ENCODE measurements at places on chromosomes 2 and 18. TPM values are rescaled to one million over a fixed set of nuclear protein-coding genes. Genes with fewer than 3 reads are reported as not detected.

The FASTKD1 gene
- 23.1 TPM for total RNA-seq

The IL1F10 gene
- not detected for total RNA-seq

The NT5DC4 gene
- total RNA-seq, result not detected

The WNT6 gene
- total RNA-seq, result not detected

The SP140 gene
- total RNA-seq, result not detected

The SERPINB13 gene
- total RNA-seq, result not detected

The DUSP28 gene
- total RNA-seq, result 1.8 TPM

The VWC2L gene
- not detected for total RNA-seq

The YIPF4 gene
- total RNA-seq, result 15.6 TPM

The RNASEH1 gene
- 29.9 TPM for total RNA-seq

The AMER3 gene
- total RNA-seq, result not detected

The PRKAG3 gene
- not detected for total RNA-seq

The YES1 gene
- total RNA-seq, result 208 TPM

The DYNAP gene
- total RNA-seq, result not detected

The LPIN1 gene
- total RNA-seq, result 54.1 TPM

The ZBTB7C gene
- not detected for total RNA-seq

The ANTXR1 gene
- 18.4 TPM for total RNA-seq

The ITPRID2 gene
- total RNA-seq, result 200 TPM

The ABCG5 gene
- not detected for total RNA-seq

The TMEM37 gene
- total RNA-seq, result 0.94 TPM

The GNLY gene
- total RNA-seq, result not detected

The NOL4 gene
- under 0.01 TPM for total RNA-seq

The ANKRD30B gene
- total RNA-seq, result not detected

The ACMSD gene
- total RNA-seq, result not detected

The RGPD3 gene
- total RNA-seq, result 0.09 TPM

The GPR45 gene
- not detected for total RNA-seq

The DNAJC5G gene
- not detected for total RNA-seq

The SLC23A3 gene
- total RNA-seq, result 1.1 TPM

The ITPRIPL1 gene
- total RNA-seq, result 0.75 TPM

The CCDC85A gene
- 11.2 TPM for total RNA-seq

The CDK5R2 gene
- not detected for total RNA-seq

The AQP12B gene
- not detected for total RNA-seq

The TRIP12 gene
- total RNA-seq, result 370 TPM

The RAB17 gene
- 1.6 TPM for total RNA-seq

The QPCT gene
- 16.7 TPM for total RNA-seq

The CPO gene
- total RNA-seq, result not detected

The LBX2 gene
- total RNA-seq, result 1.4 TPM

Data from endothelial cell of coronary artery (primary cell).